ENCODE measurements at places on chromosomes 3 and 15. TPM values are rescaled to one million over a fixed set of nuclear protein-coding genes. Genes with fewer than 3 reads are reported as not detected.

Gene ATP10A
- total RNA-seq = 0.22 TPM

Gene CCDC191
- total RNA-seq = 1.6 TPM

Gene WDR6
- total RNA-seq = 72.6 TPM

Gene CEMIP
- total RNA-seq = not detected

Gene GJD2
- total RNA-seq = not detected

Gene ALPK3
- total RNA-seq = 12.5 TPM

Gene ILDR1
- 0.43 TPM for total RNA-seq

Gene CPLX3
- total RNA-seq = not detected

Gene RGMA
- total RNA-seq = not detected

Gene ZNF148
- total RNA-seq = 22.1 TPM

Gene BFSP2
- not detected for total RNA-seq

Gene ANKRD34C
- total RNA-seq = not detected

Gene SLITRK3
- total RNA-seq = 5.9 TPM

Gene RHOA
- 251 TPM for total RNA-seq

Gene FGD5
- 8.9 TPM for total RNA-seq

Gene CMC1
- 16.9 TPM for total RNA-seq

Gene RNF7
- 32.6 TPM for total RNA-seq

Gene TICRR
- 1.1 TPM for total RNA-seq

Gene TLR9
- total RNA-seq = 0.24 TPM
